ENCODE measurements at places on chromosomes 5 and 9. TPM values are rescaled to one million over a fixed set of nuclear protein-coding genes. Genes with fewer than 3 reads are reported as not detected.

Gene GARIN3
- not detected for total RNA-seq

Gene MELK
- 33.4 TPM for total RNA-seq

Gene CA9
- 1.1 TPM for total RNA-seq

Gene TRIP13
- 48.1 TPM for total RNA-seq

Gene SPATA31E1
- under 0.01 TPM for total RNA-seq

Gene GRHPR
- 158 TPM for total RNA-seq

Gene PCDHGA7
- total RNA-seq = 0.89 TPM

Gene EPB41L4A
- total RNA-seq = not detected
